ENCODE measurements at places on chromosomes 4 and X.
A peak's percentile ranks its signal among the peaks of the same experiment; 100 is the strongest.

DNA sequence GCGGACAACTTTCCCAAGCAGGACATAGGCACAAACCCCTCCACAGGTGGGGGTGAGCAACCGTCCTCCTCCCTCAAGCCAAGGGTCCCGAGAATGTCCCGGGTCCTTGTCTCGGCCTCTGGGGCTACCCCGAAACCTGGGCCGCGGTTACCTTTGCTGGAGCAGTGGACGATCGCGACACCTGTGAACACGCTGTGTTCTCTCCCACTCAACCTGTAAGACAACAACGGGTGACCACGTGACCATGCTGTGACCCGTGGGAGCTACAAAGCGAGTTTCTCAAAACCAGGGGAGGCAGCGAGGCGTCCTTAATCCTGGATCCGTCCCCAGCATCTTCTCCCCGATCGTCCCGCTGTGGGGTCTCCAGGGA, 17.9 kb downstream of the ASMTL start:
- no peak for DNase-seq

DNA sequence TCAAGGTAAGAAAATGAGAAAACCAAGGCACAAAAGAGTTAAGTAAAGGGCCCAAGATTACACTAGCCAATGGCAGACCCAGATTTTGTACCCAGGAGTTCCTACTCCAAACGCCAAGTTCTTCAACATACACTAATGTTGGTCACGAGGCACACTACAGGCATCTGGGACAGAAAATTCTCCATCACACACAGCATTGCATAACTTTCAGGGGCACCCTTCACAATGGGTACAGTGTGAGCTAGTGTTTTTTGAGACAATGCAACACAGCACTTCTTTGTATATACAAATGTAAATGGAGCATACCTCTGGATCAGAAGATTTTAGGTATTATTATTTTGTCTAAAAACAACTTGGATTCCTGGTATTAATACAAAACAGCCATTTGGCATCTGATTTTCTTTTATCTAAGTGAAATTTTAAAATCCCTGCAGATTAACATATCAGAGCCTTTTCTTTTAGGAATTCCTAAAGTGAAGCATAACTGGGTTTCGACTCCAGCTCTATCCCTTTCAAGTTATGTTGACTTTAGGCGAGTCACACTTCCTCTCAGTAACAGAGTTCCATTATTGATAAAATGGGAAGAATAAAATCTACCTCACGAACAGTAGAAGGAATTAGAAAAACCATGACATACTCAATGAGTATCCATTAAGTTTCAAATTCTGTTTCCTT, 41.1 kb downstream of the ADGRA3 start:
- peak; percentile 54 for DNase-seq

DNA sequence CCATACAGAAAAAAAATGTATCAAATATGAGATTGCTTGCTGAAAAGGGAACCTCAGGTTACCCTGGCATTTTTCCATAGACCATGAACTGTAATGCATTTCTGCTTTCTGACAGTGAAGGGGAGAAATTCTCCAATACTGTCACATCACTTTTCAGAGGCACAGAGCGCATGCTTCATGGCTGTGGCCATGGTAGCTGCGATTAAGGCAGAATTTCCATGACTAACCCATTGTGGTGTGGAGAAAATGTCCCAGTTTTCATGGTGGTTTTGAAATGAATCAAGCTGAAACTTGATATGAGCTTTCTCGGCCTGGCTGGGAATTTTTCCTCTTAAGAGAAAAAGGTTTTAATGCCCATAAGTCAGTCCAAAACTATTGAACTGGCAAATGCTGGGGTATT, 39.5 kb upstream of the MAP3K15 start:
- DNase-seq, result peak; percentile 78

DNA sequence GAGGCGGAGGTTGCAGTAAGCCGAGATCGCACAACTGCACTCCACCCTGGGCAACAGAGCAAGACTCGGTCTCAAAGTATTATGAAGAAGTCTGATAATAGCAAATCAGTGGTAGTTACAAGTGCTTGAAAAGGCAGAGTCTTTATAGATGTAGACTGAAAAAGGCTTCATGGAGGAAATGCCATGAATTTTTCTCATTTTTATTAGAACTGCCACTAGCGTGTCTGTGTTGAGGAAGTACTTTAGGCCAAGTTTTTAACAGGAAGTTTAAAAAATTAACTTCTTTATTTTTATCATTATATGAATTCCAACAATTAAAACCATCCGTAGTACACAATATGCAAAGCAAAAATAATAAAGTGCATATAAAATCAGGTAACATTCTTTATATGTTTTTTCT, 32.8 kb upstream of the IL13RA1 start:
- DNase-seq, result peak; percentile 66

- DNase-seq, result peak; percentile 66
Measured at GRCh38 chr4:95124906-95125504, 367.2 kb downstream of the BMPR1B start.

DNA sequence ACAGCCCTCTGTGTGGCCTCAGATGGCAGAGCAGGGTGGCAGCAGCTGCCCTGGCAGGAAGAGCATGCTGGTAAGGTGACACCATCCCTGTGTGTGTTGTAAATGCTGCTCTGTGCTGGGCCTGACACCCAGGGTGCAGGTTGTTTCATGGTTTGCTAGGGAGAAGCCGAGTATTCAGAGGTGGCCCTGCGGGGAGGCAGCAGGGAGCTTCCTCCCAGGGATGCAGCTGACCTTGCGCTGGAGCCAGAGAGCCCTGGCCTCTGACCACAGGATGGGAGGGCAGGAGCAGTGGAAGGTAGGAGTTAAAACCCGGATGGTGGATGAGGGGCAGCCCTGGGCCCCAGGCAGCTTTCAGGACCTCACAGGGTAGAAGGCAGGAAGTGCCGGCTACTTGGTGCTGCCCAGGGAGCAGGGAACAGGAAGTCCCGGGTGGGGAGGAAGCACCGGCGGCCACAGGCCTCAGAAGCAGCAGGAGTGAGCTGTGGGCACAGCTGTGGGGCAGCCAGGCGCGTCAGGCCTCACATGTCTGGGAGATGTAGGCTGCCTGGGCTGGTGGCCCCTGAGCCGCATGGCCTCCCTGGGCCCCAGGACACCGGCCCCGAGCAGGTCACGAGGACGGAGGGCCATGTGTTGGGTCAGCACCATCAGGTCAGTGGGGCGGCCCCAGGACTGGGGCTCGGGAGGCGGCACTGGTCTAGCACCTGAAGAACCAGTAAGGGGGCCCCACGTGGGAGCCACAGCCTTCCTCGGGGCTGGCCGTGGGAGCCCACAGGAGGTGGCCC, 19.1 kb downstream of the SH3BP2 start:
- DNase-seq, result peak; percentile 86

DNA sequence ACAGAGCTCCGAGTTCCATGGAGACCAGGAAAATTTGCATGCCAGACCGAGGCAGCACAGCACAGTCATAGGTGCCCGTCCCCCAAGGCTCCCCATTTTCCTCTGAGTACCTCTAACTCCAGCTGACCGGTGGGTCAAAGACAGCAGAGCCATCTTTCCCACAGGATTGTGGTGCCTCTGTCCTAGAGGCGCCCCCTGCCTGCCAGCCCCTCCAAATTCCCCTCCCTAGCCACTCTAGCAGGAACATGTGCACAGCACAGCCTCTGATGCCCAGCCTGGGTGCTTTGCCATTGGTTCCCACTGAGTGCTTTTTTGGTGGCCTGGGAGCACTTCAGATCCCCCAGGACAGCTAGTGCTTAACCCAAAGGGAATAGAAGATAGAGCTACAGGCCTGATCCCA, 368.5 kb upstream of the PABPC5 start:
- no peak for DNase-seq

- DNase-seq, result peak; percentile 45
Measured at GRCh38 chr4:110245577-110245976, 47.2 kb upstream of the ELOVL6 start.

- no peak for DNase-seq
Measured at GRCh38 chr4:108535757-108536156, 84.6 kb upstream of the RPL34 start.

- no peak for DNase-seq
Measured at GRCh38 chr4:84495118-84495793, 3.8 kb downstream of the NKX6-1 start.
